ENCODE measurements at places on chromosomes 2 and 18.
A peak's percentile ranks its signal among the peaks of the same experiment; 100 is the strongest.

GRCh38 chr2:97722227-97722626 lies 8.9 kb downstream of the ZAP70 start:
- no peak for DNase-seq

- peak; percentile 17 for DNase-seq
Observed at GRCh38 chr2:151767536-151767935, 33.3 kb upstream of the NEB start.

- no peak for DNase-seq
Observed at GRCh38 chr2:46487667-46488335, 8.4 kb downstream of the TMEM247 start.

GRCh38 chr2:172128484-172128883 lies 25.8 kb upstream of the DLX2 start:
- DNase-seq = no peak

GRCh38 chr2:161273038-161273760 lies 35.0 kb upstream of the PSMD14 start:
- DNase-seq = peak; percentile 27

GRCh38 chr2:235931676-235932075 lies 236.5 kb downstream of the GBX2 start:
- no peak for DNase-seq

DNA sequence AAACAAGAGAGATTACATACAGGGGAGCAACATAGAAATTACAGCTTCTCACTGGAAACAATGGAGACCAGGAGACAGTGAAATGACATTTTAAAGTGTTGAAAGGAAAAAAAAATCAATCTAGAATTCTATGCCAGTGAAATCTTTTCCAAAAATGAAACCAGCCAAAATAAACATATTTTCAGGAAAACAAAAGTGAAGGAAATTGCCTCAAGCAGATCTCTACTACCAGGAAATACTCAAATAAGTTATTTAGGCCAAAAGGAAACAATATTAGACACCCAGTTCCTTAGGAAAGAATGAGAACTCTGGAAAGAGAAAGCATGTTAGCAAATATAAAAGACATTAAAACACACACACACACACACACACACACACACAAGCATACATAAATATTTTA lies 339.9 kb upstream of the NCKAP5 start:
- DNase-seq = no peak

- no peak for DNase-seq
Observed at GRCh38 chr2:120797421-120798221, 62.0 kb downstream of the GLI2 start.

DNA sequence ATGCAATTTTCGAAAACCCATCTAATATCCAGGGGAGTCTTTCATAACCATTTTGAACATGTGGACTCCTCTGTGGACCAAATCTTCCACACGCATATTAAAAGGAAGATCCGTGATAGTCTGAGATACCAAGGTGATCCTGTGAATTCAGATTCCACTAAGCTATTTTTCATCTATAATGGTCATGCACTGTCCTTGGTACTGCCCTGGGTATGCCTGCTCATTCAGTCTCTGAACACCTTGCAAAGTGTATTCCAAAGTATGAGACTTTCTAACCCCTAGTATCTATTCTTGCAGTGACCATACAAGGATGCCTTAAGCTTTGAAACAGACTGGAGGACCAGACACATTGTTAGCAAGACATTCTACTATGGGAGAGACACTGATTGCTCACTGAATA lies 217.6 kb upstream of the CCDC150 start:
- no peak for DNase-seq

GRCh38 chr18:12162786-12163185 lies 69.1 kb downstream of the ANKRD62 start:
- no peak for DNase-seq

- DNase-seq = no peak
Observed at GRCh38 chr2:101121174-101121573, 30.0 kb downstream of the TBC1D8 start.

DNA sequence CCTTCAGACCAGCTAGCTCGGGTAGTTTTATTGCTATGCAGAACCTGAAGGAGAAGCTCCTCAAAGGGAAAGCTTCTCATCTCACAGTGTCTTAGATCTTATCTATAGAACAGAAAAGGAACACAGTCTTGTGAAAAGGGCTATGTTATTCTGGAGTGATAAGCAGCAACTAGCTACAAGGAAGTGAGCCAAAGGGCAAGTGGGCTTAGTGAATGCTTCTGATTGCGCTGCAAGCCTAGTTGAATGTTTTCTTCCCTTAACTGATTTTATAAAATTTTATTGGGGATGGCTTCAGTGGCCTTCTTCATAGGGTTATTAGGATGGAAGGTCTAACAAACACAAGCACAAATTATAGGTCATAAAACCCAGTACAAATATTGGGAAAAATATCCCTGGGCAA lies 400.1 kb downstream of the PARD3B start:
- DNase-seq = no peak

- DNase-seq = peak; percentile 56
Observed at GRCh38 chr2:101831351-101831865, 133.9 kb downstream of the MAP4K4 start.

- DNase-seq = no peak
Observed at GRCh38 chr2:28398101-28398834, 5.6 kb downstream of the FOSL2 start.

DNA sequence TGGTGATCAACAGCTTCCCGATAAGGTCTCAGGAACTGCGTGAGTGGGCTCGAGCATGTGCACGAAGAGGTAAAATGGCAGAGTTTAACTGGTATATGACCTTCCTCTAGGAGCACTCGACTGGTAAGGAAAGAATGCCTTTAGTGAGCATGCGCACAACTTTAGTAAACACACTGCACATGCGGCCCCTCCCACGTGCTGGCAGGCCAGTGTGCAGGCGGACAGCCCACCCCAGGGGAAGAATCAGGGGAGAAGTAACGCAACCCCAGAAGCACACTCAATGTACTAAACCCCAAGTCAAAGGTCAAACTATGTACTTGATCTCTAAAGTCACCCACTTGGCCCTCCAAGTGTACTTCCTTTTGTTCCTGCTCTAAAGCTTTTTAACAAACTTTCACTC lies 28.7 kb upstream of the SLC25A52 start:
- no peak for DNase-seq

GRCh38 chr18:12408247-12408869 lies 629 bp downstream of the PRELID3A start:
- DNase-seq = no peak

GRCh38 chr18:6778459-6779247 lies 49.1 kb downstream of the ARHGAP28 start:
- DNase-seq = no peak

DNA sequence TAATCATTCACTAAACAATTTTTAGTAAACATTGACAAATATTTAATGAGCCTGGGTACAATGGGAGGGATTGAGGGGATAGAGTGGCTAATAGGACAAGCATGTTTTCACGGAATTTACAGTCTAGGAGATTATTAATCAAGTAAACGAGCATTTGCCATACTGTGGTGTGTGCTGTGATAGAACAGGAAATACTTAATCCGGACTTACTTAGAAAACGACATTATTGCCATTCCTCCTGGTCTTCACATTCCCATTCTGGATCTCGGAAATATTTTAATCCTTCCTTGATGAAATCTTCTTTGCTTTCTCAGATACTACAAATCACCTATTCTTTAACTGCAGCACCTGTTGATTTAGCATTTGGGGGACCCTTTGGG lies 905 bp downstream of the TTLL4 start:
- no peak for DNase-seq

DNA sequence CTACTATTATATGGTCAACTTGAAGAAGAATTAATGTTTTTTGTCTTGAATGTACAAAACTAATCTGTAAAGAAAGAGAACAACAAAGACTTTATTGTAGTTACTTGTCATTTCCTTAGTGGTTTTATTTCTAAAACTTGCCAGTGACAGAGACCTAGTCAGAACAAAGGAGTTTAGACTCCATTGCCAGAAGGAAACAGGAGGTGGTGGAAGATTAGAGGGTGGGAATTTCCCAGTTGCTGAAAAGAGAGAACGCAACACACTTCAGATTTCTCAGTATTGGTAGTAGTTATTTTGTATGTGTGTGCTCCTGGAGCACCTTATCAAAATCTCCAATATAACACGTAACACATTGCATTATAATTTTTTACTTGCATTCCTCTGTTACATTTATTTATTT lies 81.4 kb downstream of the CDCA7 start:
- DNase-seq = no peak

- DNase-seq = no peak
Observed at GRCh38 chr2:174675615-174676014, 78.0 kb upstream of the WIPF1 start.

GRCh38 chr2:143499061-143499460 lies 369.8 kb downstream of the ARHGAP15 start:
- DNase-seq = no peak

GRCh38 chr2:11160256-11160655 lies 5.0 kb downstream of the SLC66A3 start:
- no peak for DNase-seq

GRCh38 chr2:68766376-68766845 lies 31.8 kb downstream of the ARHGAP25 start:
- no peak for DNase-seq

DNA sequence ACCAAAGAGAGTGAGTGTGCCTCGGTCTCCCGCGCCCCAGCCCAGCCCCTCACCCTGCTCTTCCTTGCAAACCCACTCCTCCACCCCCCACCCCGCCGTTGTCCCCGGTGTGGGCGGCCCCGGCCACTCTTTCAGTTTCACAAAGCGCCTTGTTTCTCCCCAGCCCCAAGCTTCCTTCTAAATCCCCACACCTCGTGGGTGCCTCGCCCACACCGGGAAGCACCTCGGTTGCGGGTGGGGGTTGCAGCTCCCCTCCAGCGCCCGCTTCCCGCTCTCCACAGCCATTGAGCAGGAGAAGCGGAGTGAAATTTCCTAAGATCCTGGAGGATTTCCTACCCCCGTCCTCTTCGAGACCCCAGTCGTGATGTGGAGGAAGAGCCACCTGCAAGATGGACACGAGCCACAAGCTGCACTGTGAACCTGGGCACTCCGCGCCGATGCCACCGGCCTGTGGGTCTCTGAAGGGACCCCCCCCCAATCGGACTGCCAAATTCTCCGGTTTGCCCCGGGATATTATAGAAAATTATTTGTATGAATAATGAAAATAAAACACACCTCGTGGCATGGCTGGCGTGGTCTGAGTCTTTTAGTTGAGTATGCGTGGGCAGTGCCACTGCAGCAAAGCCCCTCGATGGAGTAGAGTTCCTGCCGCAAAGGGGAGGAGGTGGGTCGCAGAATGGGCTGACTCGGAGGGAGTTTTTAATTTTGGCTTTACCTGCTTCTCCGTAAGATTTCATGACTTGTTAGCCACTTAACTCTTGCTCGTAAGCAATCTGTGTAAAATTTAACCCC lies 848 bp downstream of the TMSB10 start:
- no peak for DNase-seq
